ENCODE measurements at places on chromosomes 12 and 14.

GRCh38 chr12:129827866-129828384 is 75.9 kb downstream of the TMEM132D start:
- no peak for DNase-seq

- DNase-seq = no peak
Observed at GRCh38 chr14:47300796-47301195, 374.6 kb downstream of the MDGA2 start.

- DNase-seq = no peak
Observed at GRCh38 chr14:53925201-53925766, 31.3 kb downstream of the BMP4 start.

DNA sequence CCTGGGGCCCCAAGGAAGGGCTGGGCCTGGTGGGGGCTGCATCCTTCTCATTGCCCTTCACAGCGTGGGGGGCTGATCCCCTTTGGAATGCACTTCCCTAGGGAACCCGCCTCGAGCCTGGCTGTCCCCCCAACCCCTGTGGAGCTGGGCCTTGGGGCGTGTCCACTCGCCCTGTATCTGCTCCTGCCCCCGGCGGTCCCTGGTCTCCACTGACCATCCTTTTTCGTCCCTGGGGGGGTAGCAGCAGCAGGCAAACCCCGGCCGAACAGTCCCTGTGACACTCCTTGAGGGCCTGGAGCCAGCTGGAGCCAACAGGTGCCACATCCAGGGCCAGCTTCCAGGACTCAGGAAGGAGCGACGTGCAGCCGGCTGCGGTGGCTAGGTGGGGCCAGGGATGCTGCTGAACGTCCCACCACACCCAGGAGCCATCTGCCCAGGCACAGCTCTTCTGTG is 9.4 kb upstream of the GPR132 start:
- DNase-seq = no peak

GRCh38 chr12:118058881-118059280 is 2.1 kb downstream of the WSB2 start:
- no peak for DNase-seq

DNA sequence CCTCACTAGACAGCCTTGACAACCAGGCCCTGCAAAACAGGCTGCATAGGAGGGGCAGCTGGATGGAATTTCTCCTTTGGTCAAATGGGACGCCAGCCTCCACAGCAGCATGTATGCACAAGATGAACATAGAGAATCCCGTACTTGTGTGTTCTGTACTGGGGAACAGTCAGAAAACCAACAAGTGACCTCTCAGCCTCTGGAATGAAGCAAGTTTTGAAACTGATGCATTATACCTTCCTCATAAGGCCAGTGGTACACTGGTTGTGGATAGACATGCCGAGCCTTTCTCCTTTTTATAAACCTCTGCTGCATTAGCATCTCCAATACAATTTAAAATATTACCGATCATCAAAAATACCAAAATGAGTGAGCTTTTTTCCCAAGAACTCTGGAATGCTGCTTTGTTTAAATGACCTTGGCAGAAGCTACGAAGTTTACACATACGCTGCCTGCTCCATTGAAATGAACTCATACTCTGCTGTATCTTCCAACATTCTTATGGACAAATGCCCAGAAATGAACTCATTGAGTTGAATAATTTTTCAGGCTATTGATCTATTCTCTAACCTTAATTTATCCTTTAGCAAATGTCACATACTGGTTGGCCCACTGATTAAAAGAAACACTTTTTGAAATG is 47.6 kb upstream of the FERMT2 start:
- DNase-seq = no peak
